ENCODE measurements at places on chromosomes 5 and 9.

- no peak for DNase-seq
Observed at GRCh38 chr9:109922617-109923470, 142.8 kb downstream of the PALM2AKAP2 start.

- no peak for DNase-seq
Observed at GRCh38 chr5:117859176-117859575, 1129.2 kb downstream of the DTWD2 start.

DNA sequence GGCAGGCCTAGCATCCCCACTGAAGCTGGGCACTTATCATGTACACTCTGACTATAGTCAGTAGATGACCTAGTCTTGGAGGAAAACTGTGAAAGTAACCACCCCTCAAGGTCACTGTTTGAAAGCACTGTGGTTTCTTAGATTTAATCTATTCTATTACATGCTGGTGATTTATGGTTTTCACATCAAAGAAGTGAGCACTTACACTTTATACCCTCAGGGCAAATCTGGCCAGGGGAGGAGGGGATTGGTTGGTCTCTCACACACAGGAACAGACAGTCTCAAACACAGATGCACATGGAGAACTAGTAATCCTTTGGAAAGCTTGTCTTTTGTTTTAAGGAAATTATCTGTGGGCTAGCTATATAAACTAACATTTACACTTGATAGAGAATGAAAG is 17.9 kb upstream of the SPIN1 start:
- DNase-seq: no peak

GRCh38 chr9:126474786-126475485 is 138.8 kb upstream of the LMX1B start:
- no peak for DNase-seq

- DNase-seq: no peak
Observed at GRCh38 chr9:75488719-75489110, 400.4 kb downstream of the OSTF1 start.

DNA sequence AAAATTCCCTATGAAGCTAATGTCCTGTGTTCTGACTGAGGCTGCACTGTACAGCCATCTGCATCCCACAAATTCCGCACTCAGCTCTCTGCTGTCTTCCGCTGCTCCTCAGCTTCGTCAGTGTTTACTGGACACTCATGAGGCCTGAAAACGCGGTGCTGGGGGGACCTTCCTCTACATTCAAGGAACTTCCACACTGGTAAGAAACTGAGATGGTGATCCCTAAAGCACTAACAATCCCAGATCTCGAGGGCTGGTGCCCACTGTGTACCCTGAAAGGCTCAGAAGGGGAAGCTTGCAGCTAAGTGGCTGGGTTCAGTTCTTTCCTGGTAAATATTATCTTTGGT is 117.9 kb downstream of the NRG2 start:
- no peak for DNase-seq

GRCh38 chr5:122327110-122327509 is 15.1 kb downstream of the SNCAIP start:
- no peak for DNase-seq

DNA sequence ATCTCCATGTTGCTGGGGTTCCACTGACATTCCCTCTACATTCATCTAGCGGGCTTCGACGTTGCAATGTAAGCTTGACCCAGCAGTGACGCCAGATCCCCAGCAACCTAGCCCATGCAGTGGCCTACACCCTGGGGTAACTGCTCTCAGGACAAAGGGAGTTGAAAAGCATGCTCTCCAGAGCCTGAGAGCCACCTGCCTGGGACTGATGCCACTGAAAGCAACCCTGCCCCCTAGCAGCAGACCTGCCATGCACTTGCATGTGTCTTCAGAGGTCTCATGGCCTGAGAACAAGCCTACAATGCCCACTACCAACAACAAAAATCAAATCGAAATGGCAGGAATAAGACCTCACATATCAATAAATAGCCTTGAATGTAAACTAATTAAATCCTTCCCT is 330.3 kb downstream of the TRIM36 start:
- no peak for DNase-seq

DNA sequence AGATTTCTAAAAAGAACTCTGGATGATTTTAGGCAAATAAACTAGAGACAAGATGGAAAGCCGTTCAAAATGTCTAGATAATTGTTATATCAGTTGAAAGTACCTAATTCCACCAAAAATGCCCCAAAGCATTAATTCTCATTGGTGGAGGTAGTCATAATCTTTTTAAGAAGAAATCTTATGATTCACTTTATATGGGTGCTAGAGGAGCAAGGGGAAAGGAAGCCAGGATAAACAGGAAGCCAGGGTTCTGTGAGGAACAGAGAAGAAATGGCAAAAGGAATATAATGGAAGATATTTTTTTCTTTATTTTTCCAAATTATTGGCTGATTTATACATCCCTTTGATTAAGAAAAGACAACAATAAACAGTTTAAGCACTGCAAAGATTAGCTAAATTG is 7.8 kb downstream of the YIPF5 start:
- DNase-seq: no peak

DNA sequence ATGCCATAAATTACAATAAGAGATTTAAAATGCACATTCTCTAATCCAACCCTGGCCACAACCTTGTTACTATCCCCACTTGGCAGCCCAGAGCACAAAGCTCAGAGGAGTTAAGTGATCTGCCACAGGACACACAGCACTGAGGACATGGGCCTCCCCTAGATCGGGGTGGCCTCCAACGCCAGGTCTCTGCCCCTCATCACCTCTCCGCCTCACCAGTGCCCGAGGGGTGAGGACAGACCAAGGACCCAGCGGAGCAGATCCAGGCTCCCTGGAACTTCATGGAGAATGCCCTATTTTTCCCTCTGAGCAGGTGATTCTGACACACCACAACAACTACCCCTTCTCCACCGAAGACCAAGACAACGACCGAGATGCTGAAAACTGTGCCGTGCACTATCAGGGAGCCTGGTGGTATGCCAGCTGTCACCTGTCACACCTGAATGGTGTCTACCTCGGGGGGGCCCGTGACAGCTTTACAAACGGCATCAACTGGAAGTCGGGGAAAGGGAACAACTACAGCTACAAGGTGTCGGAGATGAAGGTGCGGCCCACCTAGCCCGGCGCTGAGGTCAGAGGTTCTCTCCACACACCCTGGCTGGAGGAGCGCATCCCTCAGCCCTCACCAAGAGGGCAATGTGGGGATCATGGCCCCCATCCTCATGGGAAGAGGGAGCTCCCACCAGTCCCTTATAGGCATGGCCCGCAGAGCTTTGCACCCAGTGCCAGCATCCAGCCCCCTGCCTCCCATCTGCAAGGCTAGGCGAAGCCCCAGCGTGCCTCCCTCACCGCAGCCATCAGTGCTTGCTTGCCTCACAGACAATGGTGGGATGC is 12.5 kb upstream of the FCN2 start:
- no peak for DNase-seq

DNA sequence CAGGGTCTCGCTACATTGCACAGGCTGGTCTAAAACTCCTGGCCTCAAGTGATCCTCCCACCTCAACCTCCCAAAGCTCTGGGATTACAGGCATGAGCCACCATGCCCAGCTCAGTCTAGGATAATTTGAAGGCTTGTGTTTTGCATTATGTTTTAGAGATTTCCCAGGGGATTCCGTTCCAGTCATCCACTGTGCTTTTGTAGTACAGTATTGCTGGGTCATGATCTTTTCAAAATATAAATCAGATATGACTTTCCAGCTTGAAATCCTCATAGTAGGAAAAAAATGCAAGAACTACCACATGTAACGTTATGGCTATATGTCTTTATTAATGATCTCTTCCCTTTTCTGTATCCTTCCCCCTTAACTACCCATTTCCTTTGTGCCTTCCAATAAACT is 338.1 kb downstream of the PRELID2 start:
- no peak for DNase-seq

DNA sequence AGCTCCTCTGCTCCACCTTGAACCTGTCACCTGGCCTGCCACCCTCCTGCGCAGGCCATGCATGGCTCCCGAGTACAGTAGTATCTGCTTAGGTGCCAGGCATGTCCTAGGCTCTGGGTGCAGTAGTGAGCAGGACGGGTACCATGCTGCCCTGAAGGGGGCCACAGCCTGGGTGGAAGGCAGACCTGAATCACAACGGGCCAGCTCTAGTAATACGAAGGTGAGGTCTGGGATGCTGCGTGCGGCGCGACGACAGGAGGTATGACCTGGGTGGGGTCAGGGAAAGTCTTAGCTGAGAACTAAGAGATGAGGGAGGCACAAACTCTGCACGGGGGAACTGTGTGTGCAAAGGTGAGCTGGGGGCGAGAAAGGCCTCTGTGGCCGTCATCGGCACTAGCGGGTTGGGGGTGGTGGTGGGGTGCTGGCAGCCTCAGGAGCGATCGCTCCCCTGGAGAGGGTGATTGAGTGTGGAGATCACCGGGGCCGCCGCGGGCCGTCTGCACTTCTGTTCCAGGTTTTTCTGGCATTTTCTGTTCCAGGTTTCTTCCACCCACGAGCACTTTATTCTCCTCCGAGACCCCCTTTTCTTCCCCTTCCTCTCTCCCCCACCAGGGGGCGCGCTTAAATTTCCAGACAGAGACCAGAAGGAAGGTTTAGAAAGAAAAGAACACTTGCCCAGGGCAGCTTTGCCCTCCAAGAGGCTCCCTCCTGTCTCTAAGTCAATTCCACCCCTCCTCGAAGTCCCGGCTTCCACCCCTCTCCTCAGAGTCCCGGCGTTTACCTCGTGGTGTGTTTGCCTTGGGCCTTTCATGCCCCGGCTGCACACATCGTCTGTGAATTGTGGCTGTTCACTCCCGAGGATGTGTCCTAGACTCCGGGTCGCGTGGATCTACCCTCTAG is 15.1 kb downstream of the PDLIM4 start:
- DNase-seq: no peak

DNA sequence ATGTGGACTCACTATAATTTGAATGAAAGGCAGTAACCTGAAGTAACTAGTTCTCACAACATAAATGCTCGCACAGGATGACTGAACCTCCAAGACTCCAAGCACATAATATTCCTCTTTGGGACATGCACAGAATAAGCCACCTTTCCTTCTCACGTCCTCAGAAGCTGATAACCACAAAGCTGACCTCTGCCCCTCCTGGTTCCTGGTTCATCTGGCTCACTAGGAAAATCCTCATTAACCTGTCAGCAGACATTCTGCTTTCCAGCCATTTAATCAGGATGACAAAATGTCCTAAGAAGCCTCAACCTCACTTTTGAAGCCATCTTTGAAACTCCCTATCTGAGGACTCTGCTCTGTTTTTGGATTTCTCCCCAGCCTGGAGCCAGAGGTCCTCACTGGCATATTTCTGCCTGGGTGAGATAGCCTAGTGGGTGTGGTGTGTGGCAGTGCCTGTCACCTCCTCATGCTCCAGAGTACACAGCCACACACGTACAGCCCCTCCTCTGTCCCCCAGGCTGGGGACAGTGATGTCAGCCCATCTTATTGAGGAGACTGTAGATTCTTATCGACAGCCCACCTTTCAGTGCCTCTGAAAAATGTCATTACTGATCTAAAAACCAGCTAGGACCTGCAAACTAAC is 10.3 kb downstream of the ANKH start:
- no peak for DNase-seq

DNA sequence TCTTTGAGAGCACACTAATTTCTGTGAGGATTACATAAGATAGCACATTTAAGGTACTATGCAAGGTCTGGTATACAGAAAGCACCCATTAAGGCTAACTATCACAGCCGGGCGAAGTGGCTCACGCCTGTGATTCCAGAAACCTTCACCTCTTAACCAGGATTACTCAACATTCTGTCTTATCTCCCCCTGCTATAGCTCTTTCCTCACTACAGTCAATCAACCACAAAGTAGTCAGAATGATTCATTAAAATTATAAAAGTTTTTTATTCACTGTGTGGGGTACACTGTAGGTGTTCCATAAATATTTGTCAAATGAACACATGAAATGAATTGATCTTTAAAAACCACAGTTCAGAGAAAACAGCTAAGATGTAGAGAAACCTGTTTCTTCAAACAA is 48.7 kb downstream of the CHD1 start:
- no peak for DNase-seq

GRCh38 chr5:71482132-71482531 is 26.7 kb downstream of the BDP1 start:
- DNase-seq: no peak

DNA sequence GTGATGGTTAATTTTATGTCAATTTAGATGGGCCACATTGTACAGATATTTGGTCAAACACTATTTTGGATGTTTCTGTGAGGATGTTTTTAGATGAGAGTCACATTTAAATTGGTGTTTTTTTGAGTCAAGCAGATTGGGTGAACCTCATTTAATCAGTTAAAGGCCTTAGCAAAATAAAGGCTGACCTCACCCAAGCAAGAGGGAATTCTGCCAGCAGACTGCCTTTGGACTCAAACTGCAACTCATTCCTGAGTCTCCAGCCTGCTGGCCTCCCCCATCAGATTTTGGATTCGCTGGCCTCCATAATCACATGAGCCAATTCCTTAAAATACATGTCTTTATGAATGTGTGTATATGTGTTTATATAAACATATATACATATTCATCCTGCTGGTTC is 282.7 kb upstream of the POU5F2 start:
- no peak for DNase-seq

- no peak for DNase-seq
Observed at GRCh38 chr5:166367391-166367790, 1924.1 kb upstream of the WWC1 start.

- DNase-seq: no peak
Observed at GRCh38 chr9:109889456-109889855, 109.5 kb downstream of the PALM2AKAP2 start.

DNA sequence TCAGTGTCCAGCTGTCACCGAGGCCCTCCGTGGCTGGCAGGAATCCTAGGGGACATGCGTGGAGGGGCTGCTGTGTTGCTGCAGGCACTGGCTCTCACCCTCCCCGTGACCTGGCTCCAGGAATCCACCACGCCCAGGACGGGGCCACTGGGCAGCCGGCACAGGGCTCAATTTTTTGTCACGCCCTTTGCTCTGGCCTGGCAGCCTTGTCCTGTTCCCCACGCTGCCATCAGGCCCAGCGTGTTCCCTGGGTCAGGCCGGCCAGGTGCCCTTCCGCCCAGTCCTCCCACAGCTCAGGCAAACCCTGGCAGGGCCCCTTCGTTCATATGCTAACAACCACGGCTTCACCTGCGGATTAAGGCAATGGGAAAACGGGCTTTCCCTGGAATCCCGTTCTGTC is 37.3 kb downstream of the PROP1 start:
- DNase-seq: no peak

DNA sequence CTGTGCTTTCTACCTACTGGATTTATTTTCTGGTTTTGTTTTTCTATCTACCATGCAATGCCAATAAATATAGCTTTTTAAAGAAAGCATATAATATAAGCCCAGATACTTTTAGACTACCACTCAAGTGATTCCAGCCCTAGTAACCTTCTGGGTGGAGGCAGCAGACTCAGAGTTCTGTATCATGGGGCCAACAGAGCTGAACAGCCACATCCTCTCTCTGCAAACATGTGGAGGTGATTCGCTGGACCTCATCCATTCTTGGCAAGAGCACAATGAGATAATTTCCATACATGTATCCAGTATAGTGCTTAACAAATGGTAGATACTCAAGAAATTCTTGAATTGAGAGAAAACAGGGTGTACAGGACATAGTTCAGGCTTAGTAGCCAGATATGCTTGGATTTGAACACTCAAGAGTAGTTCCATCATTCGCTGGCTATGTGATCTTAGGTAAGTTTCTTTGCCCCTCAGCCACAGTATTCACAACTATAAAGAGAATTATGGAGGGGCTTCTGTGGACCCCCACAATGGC is 124.5 kb downstream of the ASTN2 start:
- DNase-seq: no peak

- no peak for DNase-seq
Observed at GRCh38 chr5:39208471-39208870, 10.9 kb downstream of the FYB1 start.

- DNase-seq: no peak
Observed at GRCh38 chr5:453725-454481, 10.9 kb downstream of the EXOC3 start.
